Stimulated activated CD4-positive, alpha-beta T cell treated with anti-CD3 and anti-CD28 coated beads, Interleukin-4, amount 100 ng/mL, for 24 hours (primary cell): ENCODE measurements at places on chromosomes 16 and 17.

GRCh38 chr16:63998-64913 lies 8.2 kb downstream of the RHBDF1 start:
- no peak for DNase-seq

DNA sequence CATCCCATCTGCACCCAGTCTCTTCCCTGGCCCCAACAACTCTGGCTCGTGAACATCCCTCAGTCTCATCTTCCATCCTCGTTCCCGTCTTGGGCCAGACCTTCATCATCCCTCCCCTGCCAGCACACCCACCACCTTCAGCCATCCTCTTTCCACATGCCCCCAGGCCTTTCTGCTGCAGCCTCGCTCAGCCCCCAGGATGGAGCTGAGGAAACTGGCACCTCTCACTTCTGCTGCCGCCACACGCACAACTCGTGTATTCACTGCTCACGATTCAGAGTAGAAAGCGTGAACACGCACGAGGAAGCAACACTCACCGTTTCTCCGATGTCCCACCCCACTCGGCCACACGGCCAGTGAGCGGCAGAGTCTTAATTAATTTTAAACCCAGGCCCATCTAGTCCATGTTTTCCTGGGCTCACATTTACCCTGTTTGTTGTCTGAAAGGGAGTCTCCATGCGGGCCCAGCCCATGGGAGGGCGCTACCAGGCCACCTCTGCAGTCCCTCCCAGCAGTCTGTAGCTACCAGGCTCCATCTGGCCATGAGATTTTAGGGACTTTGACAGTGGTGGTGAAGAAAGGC lies 12.5 kb downstream of the C16orf90 start:
- DNase-seq: no peak

- DNase-seq: no peak
These were observed 15.0 kb downstream of the MRM1 start for GRCh38 chr17:36616061-36617029.

DNA sequence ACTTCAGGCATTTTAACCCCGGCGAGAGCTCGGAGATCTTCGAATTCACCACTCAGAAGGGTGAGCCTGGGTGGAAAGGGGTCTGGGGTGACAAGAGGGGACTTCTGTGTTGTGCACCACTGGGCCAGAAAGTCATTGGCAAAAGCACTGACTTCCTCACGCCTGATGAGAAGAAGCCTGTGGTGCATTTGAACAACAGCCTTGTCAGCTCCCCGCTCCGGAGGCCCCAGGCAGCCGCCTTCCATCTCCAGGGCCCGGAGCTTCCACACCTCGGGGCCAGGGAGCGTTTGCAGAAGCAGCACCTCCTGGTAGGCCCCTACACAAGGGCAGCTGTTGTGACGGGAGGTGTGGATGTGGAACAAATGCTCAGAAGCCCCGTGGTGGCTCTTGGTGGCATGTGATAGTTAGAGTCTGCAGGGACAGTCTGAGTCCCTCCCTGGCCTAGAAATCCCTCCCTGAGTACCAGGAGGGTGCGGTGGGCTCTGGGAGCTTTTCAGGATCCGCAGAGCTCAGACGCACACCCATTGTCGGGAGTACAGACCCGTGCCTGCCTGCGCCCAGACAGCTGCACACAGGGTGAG lies 9.7 kb downstream of the CACNG1 start:
- no peak for DNase-seq

- DNase-seq: no peak
These were observed 12.0 kb upstream of the USP32 start for GRCh38 chr17:60403962-60404361.

DNA sequence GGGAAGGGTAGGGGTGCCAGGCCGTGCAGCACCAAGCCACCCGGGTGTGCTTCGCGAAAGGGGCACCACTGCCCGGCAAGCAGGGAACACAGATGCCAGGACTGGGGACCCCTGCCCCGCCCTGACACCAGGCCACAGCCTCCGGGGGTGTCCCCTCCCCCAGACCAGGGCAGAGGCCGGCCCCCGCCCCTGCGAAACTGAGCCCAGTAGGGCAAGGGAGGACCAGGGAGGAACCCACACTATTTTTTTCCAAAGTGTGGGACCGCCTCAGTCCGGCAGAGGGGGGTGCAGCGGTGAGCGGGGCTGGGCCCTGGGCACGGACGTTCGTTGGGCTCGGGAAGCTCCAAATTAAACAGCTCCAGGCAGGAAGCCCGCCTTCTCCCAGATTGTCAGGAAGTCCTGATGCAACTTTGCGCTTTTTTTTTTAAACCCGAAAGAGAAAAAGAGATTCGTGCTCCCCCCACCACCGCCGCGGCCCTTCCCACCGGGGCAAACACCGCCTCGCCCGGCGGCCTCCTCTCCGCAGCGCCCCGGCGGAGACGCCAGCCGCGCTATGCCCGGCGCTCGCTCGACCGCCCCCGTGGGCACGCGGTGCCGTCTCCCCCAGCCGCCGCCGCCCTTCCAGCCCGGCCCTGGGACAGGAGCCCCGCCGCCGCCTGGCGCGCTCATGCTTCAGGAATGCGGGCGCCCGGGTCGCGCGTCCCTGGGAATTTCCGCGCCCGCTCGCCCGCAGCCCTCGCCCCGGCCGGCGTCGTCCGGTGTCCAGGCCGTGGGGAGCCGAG lies 755 bp downstream of the PIEZO1 start:
- peak; percentile 57 for DNase-seq

DNA sequence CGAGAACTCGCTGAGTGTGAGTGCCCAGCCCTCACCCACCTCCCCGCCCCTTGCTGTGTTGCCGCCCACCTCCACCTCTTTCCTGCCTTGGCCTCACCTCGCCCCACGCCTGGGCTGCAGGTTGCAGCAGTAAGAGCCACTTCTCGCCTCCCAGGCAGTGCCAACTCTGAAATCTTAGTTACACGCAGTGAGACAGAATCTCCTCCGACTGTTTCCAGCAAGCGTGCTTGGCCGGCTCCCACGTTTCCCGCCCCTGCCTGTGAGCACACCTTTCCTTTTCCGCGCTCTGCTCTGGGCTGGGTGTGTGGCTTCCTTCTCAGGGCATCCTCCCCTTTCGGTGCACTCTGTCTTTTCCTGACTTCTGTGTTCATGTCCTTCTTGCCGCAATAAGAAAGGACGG lies 5.7 kb downstream of the ENGASE start:
- no peak for DNase-seq

- no peak for DNase-seq
These were observed 91.9 kb downstream of the CRISPLD2 start for GRCh38 chr16:84911486-84912216.

GRCh38 chr17:8997994-8998628 lies 23.2 kb upstream of the NTN1 start:
- peak; percentile 83 for DNase-seq

DNA sequence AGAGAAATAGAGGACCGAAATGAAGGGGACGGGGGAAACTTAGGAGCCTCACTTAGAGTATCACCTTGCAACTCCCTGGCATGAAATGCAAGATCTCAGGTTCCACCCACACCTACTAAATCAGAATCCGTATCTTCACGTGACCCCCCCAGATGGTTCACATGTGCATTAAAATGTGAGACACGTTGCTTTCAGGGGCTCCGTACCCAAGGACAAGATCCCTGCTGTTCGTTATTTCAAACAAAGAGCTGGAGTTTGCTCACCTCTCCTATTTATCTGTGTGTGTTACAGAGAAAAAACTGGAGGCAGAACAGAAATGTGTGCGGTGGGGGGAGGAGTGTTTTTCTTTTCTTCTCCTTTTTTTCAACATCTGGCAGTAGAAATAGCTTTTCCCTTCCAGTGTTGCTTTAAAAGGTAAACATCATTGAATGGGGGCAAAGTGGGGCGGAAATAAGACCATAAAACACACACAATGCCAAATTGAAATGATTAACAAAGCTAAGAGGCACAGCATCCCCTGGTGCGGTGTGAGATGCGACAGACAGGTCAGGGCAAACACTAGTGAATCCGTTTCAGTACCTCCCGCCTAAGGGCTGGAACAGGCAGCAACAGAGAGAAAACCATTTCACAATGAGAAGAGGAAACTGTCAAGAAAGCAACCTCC lies 145.4 kb downstream of the SOX9 start:
- DNase-seq: no peak

DNA sequence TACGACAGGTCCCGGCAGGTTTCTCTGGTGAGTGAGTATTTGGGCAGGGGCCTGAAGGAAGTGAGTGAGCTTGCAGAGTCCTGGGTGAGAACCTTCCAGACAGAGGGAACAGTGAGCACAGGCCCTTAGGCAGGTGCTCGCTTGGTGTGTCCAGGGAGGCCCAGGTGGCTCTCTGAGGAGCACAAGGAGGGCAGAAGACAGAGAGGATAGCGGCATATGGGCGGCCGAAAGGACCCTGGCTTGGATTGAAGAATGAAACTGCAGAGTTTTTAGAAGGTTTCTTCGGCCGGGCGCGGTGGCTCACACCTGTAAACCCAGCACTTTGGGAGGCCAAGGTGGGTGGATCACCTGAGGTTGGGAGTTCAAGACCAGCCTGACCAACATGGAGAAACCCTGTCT lies 6.7 kb downstream of the DRG2 start:
- DNase-seq: no peak

GRCh38 chr17:72342627-72343527 lies 222.1 kb downstream of the SOX9 start:
- DNase-seq: no peak

DNA sequence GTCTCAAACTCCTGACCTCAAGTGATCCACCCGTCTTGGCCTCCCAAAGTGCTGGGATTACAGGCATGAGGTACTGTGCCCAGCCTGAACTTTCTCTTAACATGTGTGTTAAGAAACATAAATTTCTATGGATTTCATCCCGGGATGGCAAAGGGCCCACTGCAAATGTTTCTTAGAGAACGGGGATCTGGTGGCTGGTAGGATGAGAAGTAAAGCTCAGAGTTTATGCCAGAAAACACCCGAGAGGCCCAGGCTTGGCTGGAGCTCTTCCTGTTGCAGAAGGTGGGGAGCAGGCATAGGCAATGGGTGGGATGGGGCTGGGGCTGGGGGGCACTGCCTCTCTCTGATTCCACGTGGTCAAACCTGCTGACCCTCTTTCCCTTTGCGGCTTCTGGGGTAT lies 5.6 kb upstream of the CARHSP1 start:
- DNase-seq: no peak

GRCh38 chr16:3534126-3534525 lies 33.3 kb downstream of the CLUAP1 start:
- DNase-seq: no peak

DNA sequence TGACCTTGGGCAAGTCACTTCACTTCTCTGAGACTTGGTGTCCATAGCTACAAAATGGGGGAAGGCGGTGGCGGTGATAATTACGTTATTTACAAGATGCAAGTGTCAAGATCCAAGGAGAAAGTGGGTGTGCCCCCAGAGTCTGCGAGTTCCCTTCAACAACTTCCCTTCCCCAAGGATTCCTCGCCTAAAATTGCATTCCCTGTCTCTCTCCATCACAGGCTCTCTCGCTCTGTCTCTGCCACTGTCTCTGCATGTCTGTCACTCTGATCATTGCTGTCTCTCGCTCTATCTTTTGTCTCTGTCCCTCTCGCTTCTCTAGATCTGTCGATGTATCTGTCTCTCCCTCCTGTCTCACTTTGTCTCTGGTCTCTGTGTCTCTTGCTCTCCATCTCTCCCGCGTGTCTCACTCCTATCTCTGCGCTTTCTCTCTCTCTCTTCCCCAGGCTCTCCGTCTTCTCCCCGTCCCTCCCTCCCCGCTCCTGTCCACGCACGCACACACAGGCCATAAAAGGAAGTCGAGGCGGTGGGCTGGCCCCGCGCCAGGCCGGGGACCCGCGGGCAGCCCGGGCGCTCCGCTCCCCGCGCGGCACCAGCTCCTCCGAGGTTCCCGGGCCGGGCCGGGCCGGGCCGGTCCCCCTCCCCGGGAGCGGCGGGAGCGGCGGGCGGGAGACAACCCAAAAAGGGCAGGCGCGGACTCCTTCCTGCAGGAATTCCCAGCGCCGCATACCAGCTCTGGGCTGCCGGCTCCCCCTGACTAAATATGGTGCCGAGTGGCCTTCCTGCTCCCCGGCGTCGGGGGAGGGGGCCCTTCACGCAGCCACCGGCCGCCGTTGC lies 1.1 kb upstream of the MYH11 start:
- no peak for DNase-seq

- DNase-seq: no peak
These were observed 14.0 kb upstream of the KRT222 start for GRCh38 chr17:40678902-40679522.

- no peak for DNase-seq
These were observed 8.5 kb upstream of the SOCS3 start for GRCh38 chr17:78368348-78368747.

- no peak for DNase-seq
These were observed 8.8 kb downstream of the CTRB2 start for GRCh38 chr16:75198135-75198600.
